NCI-H524 treated with DMSO at 0.1 percent for 48 hours (cell line): ENCODE measurements at places on chromosomes 7 and 10.

GRCh38 chr7:98075801-98076200 lies 30.9 kb upstream of the LMTK2 start:
- DNase-seq, result no peak

DNA sequence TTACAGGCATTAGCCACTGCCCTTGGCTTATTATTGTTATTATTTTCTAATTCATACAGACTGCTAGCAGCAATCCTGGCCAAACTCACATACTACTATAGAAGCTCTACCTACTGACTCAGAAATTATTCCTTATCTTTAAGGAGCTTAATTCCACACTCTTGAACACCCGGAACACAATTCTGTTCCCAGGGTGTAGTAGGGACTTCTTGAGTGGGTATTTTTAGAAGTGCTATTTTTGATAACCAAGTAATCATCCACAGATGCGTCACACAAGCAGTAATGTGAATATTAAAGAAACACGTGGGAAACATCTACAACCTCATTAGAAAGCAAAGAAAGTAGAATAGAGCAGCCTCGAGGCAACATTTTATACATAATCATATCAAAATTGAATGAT lies 149.2 kb downstream of the PTEN start:
- DNase-seq, result no peak

DNA sequence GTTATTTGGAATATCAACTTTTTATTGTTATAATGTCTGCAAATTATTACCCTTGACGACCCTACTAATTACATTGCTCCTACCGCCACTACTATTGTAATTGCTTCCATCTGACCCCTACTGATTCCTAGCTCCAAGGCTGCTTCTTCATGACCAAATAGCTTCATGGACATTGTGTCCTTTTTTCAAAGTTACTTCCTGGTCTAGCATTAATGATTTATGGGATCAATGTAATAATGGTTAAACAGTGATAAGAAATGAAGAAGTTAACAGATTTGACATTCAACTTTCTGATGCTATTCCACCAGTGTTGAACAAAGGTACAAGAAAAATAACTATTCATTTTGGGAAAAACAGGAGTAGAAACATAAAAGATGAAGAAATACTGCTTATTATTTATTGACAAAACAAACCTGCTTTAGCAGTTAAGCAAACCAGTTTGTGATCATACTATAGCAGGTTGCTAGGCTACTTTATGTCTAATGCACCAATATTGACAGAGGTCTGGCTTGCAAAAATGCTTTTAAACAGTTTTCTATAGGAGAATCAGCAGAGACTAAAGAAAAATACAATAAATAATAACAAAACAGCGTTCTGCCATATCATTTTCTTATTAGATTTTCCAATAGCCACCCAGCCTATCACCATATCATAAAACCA lies 125.8 kb downstream of the PCLO start:
- no peak for DNase-seq

GRCh38 chr10:58237014-58237834 lies 30.5 kb downstream of the IPMK start:
- DNase-seq, result no peak

- no peak for DNase-seq
Measured at GRCh38 chr10:69492091-69492745, 41.0 kb downstream of the TSPAN15 start.

GRCh38 chr7:80851896-80852476 lies 66.9 kb downstream of the SEMA3C start:
- DNase-seq, result no peak

DNA sequence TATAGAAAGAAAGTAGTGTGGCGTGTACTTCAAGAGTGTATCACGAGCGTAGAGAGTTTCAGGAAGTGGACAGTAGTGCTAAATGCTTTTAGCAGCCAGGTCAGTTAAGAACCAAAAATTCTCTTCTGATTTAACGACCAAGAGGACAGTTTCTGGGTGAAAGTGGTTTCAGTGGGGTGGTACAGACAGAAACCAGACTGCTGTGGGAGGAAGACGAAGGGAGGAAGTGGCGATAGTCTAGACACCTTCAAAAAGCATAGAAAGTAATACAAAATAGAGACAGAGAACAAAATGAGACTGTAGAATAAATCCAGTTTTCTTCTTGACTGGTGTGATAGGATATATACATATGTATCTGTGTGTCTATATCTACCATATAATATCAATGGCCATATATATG lies 93.5 kb downstream of the MBL2 start:
- DNase-seq, result no peak

GRCh38 chr10:110820321-110820814 lies 51.4 kb upstream of the PDCD4 start:
- no peak for DNase-seq

DNA sequence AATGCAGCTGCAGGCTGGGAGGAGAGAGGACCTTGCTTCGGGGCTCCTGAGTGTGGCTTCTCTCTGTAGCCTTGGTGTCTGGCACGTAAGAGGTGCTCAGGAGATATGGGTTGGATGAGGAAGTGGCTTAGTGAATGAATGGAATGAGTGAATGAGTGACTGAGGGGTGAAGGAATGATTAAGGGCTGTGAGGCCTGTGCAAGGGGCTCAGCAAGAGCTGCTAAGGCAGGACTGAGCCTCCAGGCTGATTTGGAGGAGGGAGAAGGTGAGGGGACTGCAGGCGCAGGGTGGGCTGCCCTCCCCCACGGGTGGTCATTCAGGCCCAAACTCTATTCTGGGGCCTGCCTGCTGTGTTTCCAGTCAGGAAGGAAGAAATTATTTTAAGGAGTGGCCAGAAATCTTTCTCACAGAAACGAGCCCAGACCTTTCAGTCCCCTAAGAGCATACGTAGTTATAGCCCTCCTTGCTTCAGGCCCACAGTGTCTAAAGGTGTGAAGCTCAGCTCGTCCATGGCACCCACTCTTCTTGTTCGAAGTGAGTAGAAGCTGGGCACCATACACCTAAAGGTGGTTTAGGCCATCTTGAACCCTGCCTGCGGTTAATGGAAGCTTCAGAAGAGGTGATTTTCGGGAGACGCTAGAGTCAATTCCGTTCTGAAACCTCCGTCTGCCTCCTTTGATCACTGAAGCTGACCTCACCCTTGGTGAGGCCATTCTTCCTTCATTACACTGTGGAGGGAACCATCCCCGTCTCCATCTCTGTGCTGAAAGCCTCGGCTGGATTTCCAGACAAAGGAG lies 49.5 kb upstream of the SAMD8 start:
- no peak for DNase-seq

DNA sequence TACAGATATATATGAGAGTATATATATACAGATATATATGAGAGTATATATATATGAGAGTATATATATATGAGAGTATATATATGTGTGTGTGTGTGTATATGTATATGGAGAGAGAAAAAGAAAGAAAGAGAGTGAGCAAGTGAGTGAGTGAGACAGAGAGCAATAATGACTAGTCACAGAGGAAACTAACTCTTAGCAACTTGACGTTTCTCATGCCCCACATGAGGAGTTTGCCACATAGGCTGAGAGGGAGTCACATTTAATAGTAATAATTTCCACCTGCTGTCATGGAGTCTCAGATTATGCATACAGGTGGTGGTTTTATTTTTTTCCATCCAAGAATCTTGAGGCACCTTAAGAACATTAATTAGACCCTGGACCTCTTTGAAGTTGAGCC lies 199.9 kb downstream of the GATA3 start:
- no peak for DNase-seq

DNA sequence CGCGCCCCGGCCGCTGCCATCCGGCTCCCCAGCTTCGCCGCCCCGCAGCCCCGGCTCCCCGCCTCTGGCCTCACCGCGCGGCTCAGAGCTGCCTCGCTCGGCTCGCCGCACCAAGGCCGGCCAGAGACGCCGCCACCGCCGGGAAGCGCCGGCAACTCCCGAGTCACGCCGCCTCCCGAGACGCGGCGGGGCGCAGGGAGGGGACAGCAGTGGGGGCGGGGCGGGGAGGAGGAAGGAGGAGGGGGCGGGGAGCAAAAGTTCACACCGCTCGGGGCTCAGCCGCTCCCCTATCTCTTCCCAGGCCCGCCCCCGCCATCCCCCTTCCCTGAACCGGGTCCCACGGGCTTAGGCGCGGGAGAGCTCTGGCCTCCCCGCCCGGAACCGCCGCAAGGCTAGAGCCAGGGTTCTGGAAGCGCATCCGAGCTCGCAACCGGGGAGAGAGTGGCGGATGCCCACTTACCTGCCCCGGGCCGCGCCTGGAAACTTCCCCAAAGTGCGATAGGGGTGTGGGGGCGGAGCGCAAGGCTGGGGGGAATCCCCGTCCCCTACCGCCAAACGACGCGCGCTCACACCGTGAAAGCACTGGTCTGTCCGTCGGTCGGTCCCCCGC lies 1.0 kb downstream of the CHST15 start:
- DNase-seq, result no peak

GRCh38 chr7:23471106-23471859 lies 992 bp upstream of the IGF2BP3 start:
- peak; percentile 49 for DNase-seq

DNA sequence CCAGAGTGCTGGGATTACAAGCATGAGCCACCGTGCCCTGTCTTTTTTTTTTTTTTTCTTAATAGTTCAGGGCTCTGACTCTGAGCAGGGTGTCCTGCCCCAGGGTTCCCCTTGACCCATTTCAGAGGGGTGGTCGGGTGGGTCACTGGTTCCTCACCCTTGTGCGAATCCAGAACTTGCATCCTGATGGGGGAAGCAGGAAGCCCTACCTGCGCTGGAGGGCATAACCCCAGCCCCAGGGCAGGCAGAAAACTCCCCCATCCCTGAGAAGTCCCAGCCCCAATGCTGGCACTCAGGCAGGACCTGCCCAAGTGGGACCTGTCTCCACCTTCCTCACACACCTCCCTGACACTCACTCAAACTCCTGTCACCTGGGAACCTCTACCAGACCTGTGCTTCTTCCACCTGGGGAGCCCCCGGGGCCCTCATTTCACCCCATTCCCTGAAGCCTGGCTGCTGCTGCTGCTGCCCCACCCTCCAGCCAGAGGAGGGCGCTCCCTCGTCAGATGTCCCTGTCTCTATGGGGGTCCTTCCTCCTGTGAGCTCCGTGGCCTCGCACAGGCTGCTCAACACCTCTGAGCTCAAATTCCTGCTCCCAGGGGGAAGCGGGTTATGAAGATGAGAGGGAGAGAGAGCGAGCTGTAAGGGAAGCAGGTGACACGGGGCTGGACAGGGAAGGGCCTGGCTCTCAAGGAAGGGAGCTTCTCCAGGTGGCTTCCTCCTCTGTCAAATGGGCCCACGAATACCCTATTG lies 15.1 kb upstream of the ZNF273 start:
- DNase-seq, result no peak

- no peak for DNase-seq
Measured at GRCh38 chr10:13099666-13100348, at the start of gene OPTN. OPTN (plus strand) TSS chr10:13100163; CDS start chr10:13109123, 8,960 bp downstream.

DNA sequence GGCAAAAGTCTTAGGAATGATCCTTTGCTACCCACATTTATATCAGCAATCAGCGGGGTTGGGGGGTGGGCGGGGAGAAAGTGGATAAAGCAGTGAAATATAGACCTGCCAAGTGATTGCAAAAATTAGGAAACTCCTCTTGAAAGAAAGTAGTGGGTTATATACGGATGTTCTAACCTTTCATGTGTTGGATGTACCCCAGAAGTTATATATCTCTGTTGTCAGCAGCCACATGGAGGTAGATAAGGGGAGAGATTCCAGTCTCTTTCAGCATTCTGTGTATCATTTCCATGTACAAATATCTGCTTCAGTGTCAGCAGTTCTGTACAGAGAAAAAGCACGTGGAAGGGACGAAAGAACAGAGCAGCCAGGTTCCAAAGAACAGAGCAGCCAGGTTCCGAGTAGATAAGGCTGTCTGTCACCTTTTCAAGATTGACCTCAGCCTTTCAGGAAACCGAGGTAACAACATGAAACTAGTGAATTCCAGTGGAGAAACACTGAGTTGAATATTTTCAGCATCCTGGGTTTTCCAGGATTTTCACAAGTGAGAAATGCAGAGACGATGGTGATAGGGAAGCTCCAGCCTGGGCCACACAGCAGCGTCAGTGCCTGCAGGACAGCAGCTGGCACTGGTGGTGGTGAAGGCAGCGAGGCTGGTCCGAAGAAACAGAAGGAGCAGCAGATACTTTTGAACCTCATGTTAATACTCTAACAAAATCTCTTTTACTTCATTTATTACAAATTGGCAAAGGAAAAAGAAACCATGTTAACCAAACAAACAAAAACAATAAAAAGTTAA lies 212.3 kb downstream of the C7orf25 start:
- DNase-seq, result no peak

- DNase-seq, result no peak
Measured at GRCh38 chr7:41592236-41592635, 110.7 kb downstream of the INHBA start.

DNA sequence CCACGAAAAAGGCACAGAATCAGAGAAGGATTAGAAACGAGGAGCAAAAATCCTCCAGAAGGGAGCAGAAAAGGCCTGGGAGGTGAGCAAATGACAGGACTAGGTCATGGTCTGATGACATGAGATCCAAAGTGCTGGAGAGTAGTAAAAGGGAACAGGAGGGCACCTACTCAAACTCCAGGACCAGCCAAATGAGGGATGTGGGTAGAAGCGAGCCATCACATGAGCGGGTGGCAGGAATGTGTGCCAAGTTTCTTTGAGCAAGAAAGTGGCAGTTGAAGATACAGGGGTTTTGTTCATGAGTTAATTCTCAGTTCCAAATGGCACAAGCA lies 112.6 kb downstream of the RNF32 start:
- DNase-seq, result no peak

GRCh38 chr10:129891806-129892205 lies 72.3 kb downstream of the EBF3 start:
- no peak for DNase-seq

DNA sequence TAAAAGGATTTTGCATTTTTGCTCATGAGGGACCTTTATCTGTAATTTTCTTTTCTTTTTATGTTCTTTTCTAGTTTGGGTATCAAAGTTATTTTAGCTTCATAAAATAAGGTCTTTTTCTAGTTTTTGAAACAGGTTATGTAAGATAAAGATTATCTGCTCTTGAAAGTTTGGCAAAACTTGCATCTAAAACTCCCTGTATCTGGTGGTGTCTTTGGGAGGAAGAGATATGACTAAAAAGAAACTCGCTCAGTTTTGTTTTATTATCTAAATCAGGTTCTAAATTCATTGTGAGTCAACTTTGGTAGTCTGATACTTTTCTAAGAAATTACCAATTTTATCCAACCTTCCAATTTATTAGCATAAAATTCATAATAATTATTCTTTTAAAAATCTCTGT lies 55.1 kb downstream of the VCL start:
- DNase-seq, result no peak

DNA sequence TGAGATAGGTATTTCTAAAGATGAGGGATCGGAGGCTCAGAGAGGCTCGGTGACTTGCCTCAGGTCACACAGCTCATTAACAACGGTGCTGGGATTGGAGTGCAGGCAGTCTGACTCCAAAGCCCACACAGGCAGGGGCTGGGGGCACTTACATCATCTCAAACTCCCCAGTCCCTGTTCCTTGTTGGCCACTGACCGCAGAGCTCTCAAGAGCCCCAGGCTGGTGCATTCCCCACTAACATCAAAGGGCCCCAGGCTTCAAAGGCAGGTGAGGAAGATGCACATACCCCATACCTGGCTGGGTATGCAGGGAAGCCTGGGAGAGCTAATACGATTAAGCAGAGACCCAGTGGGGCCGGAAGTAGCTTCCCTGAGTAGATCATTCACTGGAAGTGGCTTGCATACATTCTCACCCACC lies 13.7 kb upstream of the NODAL start:
- DNase-seq, result no peak
